Jurkat, Clone E6-1 (cell line): ENCODE measurements at places on chromosomes 11 and 22.

DNA sequence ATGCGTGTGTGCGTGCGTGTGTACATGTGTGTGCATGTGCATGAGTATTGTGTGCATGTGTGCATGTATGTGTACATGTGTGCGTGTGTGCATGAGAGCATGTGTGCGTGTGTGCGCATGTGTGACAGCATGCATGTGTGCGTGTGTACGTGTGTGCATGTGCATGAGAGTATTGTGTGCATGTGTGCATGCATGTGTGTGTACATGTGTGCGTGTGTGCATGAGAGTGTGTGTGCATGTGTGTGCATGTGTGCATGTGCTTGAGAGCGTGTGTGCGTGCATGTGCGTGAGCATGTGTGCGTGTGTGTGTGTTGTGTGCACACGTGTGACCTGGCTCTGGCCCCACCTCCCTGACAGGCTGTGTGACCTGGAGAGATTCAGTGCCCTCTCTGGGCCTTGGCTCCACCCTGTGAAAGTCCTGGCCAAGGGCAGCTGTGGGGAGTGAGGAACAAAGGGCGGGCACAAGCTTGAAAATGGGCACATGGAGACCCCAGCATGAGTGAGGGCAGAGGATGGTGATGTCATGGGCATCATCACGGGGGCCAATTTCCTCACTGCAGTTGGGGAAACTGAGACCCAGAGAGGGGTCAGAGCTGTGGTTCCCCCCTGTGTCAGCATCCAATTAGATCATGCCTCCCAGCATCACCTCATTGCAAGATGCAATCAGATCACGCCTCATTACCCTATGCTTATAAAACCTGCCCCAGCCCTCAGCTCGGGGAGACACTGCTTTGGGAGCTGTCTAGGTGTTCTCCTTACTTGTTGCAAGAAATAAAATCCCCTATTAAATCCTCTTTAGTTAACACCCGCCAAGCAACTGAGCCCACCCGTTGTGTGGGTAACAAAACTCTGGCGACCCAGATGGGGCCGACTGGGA lies 658 bp downstream of the ACY3 start:
- peak; percentile 88 for DNase-seq

GRCh38 chr22:27144321-27144720 lies 486.9 kb downstream of the MIAT start:
- DNase-seq: no peak

- DNase-seq: no peak
These were observed 28.9 kb downstream of the RAB39A start for GRCh38 chr11:107957109-107957588.

DNA sequence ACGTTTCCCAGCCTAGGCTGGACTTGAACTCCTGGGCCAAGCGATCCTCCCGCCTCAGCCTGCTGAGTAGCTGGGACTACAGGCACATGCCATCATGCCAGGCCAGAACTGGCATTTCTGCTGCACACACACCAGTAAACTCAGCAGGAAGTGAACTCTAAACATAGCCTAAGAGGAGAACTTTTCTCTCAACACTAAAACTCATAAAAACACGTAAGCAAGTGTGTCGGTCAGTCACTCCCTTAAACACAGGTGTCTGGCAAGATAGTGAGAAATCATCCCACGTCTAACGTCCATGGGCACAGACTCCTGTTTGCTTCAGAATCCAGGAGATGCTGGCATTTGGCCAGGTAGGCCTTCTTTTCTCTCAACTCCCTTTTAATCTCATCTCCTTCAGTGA lies 104.8 kb downstream of the RPL27A start:
- DNase-seq: no peak

DNA sequence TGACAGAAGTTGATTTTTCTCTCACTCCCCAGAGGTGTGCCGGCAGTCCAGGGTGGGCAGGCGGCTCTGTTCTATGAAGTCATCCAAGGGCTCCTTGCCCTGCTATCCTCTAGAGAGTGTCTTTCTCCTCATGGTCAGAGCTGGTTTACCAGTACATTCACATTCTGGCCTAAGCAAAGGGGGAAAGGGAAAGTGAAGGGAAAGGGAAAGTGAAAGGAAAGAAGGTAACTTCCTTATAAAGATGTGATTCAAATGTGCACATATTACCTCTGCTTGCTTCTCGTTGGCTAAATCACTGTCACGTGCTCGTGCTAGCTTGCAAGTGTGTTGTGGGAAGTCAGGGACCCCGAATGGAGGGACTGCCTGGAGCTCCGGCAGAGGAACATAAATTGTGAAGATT lies 2.9 kb upstream of the HTATIP2 start:
- peak; percentile 37 for DNase-seq

- no peak for DNase-seq
These were observed 78.9 kb downstream of the PDE3B start for GRCh38 chr11:14722496-14722895.

DNA sequence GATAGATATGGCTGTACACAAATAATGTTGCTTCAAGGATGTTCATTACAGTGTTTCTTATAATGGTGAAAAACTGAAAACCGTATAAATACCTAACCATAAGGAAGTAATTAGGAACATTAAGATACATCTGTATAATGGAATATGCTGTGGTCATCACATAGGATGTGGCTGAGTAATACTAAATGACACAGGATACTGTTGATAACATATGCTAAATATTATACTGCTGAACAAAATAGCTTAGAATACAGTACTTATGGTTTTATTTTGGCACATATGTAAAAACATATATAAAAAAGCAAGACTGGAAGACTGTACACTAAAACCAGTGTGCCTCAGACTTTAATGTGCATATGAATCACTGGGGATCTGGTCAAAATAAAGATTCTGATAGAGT lies 43.8 kb downstream of the FBXO7 start:
- no peak for DNase-seq

DNA sequence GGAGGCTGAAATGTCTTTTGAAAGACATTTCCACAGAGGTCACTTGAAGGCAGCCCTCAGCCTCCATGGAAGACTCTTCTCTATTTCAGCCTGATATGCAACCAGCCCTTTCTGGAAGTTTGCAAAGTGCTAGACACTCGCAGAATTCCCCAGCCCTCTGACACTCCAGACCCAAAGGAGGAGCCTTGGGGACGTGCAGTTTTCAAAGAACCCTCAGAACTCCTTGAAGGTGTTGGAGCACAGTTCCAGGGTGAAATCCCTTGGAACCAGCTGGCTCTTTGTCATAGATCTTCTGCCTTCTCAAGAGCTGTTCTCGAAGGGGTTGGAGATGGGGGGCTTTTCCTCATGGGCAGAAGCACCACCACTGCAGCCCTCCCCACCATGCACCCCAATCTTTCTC lies 19.6 kb downstream of the SPATA19 start:
- no peak for DNase-seq

DNA sequence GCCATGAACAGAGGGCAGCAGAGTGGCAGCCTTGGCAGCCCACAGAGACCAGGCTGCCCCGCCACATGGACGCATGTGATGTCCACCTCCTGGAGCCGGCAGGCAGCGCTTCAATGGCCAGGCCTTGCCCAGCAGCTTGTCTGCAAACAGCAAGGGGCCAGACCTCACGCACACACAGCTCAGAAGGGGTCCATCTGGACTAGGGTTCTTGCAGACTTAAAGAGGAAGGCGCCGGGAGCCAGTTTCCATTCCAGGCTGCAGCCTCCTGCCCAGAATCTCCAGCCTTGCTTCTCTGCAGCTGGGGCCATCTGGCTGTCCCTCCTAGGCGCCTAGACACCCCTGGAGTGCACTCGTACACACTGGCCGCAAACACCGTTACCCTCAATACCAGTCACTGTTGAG lies 91.9 kb upstream of the TMEM45B start:
- DNase-seq: no peak

DNA sequence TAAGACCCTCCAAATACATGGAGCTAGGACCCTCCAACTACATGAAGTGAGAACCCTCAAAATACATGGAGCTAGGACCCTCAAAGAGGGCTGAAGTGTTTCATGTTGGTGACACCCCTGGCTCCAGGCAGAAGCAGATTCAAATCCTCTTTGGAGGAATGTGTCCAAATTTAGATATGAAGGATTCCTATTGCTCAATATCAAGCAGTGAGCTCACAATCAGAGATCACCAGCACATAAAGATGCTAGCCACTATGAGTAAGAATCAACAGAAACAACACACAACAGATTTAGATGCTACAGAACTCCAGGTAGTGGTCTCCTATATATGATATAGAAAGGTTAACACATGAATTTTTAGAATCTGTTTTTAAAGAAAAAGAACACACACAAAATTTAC lies 11.2 kb upstream of the RAB3IL1 start:
- DNase-seq: no peak

DNA sequence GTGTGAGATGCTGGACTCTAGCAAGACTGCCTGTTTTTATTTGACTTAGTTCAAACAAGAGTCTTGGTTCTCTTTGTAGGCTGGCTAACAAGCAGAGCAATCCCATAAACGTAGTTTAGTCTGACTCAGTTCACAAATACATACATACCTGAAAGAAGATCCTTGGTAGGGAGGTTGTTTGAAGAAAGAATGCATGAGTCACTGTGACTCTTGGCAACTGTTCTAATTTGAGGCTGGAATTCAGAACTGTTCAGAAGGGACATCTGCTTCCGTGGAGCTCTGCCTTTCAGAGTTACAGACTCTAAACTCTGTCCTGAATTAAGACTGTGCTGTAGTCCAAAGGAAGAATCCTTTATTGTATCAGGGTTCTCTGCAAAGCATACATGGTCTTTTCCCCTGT lies 32.2 kb downstream of the C2CD3 start:
- no peak for DNase-seq
